ENCODE measurements at places on chromosomes 4 and X.

DNA sequence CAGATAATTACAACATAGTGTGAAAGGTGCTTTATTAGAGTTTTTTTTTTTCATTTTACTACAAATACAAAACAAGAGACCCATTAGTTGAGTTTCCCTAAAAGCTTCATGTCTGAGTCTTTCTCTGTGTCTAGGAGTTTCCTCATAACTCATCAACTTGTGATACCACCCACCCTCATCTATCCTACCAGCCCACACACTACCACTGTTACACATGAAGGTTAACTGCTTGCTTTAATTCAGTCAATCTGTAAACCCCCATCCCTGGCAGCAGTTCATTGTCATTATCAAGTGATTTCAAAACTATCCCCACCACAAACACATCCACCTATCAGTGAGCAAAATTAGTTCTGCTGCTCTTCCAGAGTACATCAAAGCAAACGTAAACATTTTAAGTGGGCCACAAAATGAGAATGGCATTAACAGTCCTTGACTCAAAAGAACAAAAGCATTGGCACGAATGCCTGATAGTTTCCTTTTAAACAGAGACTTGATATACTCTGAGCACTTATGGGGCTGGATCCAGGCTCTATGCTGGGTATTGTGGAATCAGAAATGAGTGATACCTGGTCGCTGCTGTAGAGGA is 331.6 kb upstream of the FAM241A start:
- no peak for DNase-seq

DNA sequence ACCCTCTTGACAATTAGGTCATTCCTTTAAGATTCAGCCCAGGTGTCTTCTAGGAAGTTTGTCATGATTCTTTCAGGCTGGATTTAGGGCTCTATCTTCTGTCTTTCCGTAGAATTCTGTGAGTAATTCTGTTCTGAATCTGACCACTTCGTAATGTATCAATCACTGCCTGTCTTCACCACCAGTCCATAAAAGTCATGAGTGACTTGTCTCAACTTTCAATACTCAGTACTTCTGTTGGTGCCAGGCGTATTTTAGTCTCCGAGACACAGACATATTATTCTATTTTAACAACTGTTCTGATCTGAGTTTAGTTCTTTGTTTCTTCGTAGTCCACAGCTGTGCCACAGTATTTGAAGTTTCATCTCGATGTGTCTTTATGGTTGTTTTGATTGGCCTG is 310.7 kb downstream of the PPARGC1A start:
- no peak for DNase-seq

- DNase-seq, result no peak
Observed at GRCh38 chrX:154542723-154543424, 3.8 kb downstream of the G6PD start.

DNA sequence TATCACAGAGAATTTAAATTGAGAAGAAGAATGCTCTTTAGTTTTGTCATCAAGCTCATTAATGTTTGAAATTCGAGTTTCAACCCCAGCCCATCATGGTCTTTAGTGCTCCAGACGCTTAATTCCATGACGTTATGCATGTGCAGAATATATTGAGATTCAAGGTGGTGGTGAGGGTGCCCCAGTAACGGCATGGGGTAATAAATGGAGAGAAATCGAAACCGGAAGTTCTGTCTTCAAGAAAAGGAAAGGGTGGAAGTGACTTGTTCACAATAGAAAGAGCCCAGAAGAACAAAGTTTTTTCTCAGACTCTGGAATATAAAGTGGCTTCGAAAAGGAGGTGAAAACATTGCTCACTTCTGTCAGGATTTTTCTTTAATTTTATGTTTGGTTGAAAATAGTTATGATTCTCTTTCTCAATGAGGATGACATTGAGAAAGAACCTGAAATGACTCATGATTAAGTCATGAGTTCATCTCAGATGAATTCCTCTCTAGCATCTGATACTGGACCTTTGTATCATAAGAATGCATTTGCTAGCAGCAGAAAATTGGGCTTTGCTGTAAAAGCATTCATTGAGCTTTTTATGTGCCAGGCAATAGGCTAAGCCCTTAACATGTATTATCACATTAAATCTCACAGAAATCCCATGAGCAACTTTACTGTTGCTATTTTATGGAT is 779 bp upstream of the DDX60L start:
- peak; percentile 19 for DNase-seq

All from transverse colon (tissue), 4 donors.